ENCODE measurements at places on chromosomes 6 and 20.
A peak's percentile ranks its signal among the peaks of the same experiment; 100 is the strongest.

DNA sequence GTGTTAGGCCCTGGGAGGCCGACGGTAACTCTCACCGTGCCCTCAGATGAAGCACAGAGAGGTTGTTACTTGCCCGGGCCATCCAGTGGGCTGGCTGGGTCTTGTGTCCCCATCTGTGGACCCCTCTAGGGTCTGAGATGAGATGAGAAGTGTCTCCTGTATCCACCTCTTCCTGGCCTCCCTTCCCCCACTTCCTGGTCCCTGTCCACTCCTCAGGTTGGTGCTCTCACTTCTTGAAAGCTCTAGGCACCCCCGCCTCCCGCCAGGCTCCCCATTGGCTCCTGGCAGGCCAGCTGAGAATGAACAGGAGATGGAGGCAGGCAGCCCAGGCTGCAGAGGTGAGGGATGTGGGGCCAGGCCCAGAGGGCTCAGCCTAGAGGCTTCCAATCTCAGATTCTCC is 1.5 kb downstream of the MMP24OS start:
- DNase-seq, result no peak

GRCh38 chr20:56922497-56922896 is 293.4 kb downstream of the TFAP2C start:
- DNase-seq, result no peak

DNA sequence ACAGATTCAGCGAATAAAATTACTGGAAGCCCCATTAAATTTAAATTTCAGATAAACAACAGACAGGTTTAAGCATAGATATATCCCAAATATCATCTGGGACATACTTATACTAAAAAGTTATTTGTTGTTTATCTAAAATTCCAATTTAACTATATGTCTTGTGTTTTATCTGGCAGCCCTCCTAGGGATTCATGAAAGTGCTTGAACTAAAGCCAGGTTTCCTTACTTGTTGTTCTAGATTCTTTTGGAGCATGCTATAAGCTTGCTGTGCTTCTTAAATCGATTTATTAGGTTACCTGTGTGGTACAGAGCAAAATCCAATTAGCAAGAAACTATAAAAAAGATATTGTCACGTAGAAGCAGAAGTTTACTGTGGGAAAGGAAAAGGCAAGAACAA is 202.5 kb upstream of the GMDS start:
- no peak for DNase-seq

DNA sequence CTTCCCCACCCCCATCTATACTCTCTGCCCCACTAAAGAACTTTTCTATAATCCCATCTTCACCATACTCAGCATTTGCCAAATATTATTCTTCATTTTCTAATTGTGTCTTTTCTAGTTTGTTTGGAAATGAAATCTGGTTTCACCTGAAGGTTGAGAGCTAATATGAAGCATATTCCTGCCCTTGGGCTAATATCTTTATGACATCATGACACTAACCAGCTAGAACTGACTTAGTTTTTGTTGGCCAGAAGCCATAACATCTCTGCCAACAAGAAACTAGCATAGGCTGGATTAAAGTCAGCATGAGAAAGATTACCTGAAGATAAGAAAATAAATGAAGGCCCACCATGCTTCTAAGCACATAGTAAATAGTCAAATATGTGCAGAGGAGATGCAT is 16.7 kb downstream of the UNC5CL start:
- peak; percentile 62 for DNase-seq

- DNase-seq, result no peak
Observed at GRCh38 chr6:117493470-117493869, 11.0 kb downstream of the DCBLD1 start.

- peak; percentile 56 for DNase-seq
Observed at GRCh38 chr6:149443411-149444181, 41.2 kb downstream of the ZC3H12D start.

GRCh38 chr6:18280084-18280483 is 15.8 kb upstream of the DEK start:
- DNase-seq, result no peak

- no peak for DNase-seq
Observed at GRCh38 chr6:41429506-41430504, 94.4 kb downstream of the NCR2 start.

- peak; percentile 71 for DNase-seq
Observed at GRCh38 chr20:53917145-53918019, 153.0 kb downstream of the BCAS1 start.
